ENCODE measurements at places on chromosomes 4 and X. TPM values are rescaled to one million over a fixed set of nuclear protein-coding genes. Genes with fewer than 3 reads are reported as not detected.

Gene EXOC1L
- total RNA-seq: not detected

Gene NSG1
- total RNA-seq: 34.5 TPM

Gene SPANXD
- not detected for total RNA-seq

Gene MAGED4
- total RNA-seq: 22.2 TPM

Gene FAM9B
- not detected for total RNA-seq

- H3K27me3 ChIP-seq: no peaks in the 10 kb centered on the region
- H3K4me3 ChIP-seq: no peak overlapping the region
- no peak for DNase-seq
- H3K4me1 ChIP-seq: no peaks in the 10 kb centered on the region
- H3K27ac ChIP-seq: no peak overlapping the region
These were observed 2016.8 kb upstream of the IGFBP7 start for GRCh38 chr4:59127006-59127405.

DNA sequence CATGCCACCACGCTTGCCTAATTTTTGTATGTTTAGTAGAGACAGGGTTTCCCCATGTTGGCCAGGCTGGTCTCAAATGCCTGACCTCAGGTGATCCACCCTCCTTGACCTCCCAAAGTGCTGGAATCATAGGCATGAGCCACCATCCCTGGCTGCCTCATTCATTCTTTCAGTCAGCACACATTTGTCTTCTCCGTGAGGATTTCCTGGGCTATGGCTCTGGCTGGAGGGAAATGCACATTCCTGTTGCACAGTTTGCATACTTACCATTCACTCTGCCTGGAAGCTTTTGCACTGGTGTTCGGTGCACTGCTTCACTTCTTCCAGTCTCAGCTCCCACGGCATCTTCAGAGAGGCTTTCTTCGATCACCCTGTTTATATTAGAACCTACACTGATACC lies 267.8 kb downstream of the STIM2 start:
- H3K4me3 ChIP-seq: no peak overlapping the region
- H3K27ac ChIP-seq: no peak overlapping the region
- no peaks in the 10 kb centered on the region for H3K36me3 ChIP-seq
- no peak for DNase-seq
- H3K4me1 ChIP-seq: 0 out of 2 replicates have a peak, but pooled peaks cover 7% of the 10 kb centered on the region
- H3K27me3 ChIP-seq: no peaks in the 10 kb centered on the region

DNA sequence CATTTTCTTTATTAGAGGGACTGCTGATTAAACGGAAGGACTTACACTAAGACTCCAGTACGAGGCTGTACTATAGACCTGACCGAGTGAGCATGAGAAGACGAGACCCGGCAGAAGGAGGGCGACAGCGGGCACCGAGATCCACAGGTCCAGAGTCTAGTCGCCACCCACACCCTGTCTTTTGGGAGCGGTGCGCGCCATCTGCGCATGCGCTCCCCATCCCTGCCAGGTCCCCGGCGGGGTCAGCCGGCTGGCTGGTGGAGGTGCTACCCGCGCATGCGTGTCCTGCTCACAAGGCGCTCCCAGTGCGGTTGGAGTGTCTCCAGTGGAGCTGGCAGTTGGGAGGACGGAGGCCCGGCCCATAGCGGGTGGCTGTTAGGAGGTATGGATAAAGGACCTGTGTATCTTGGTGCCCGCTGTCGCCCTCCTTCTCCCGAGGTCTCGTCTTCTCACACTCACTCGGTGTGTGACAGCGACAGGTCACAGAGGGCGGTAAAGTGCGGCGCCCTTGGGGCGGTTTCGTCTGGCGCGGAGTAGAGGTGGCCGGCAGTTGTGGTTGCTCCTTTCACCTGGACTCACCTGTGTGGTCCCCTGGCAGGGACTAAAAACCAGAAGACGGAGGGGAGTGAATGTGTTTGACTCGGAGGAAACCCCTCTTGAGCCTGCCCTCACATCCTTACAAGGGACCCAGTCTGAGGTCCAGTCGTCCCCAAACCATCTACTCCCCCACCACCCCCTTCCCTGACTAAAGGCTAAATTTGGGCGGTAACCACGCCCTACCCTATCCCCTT lies 7.6 kb upstream of the HSD17B10 start:
- peaks cover 21% of the 10 kb centered on the region for H3K27me3 ChIP-seq
- DNase-seq: peak; percentile 78
- H3K36me3 ChIP-seq: no peaks in the 10 kb centered on the region
- H3K4me1 ChIP-seq: peaks cover 6% of the 10 kb centered on the region

- H3K27ac ChIP-seq: no peak overlapping the region
- no peaks in the 10 kb centered on the region for H3K27me3 ChIP-seq
- H3K4me3 ChIP-seq: no peak overlapping the region
- no peaks in the 10 kb centered on the region for H3K36me3 ChIP-seq
These were observed 86.0 kb downstream of the SCD5 start for GRCh38 chr4:82712561-82712960.

DNA sequence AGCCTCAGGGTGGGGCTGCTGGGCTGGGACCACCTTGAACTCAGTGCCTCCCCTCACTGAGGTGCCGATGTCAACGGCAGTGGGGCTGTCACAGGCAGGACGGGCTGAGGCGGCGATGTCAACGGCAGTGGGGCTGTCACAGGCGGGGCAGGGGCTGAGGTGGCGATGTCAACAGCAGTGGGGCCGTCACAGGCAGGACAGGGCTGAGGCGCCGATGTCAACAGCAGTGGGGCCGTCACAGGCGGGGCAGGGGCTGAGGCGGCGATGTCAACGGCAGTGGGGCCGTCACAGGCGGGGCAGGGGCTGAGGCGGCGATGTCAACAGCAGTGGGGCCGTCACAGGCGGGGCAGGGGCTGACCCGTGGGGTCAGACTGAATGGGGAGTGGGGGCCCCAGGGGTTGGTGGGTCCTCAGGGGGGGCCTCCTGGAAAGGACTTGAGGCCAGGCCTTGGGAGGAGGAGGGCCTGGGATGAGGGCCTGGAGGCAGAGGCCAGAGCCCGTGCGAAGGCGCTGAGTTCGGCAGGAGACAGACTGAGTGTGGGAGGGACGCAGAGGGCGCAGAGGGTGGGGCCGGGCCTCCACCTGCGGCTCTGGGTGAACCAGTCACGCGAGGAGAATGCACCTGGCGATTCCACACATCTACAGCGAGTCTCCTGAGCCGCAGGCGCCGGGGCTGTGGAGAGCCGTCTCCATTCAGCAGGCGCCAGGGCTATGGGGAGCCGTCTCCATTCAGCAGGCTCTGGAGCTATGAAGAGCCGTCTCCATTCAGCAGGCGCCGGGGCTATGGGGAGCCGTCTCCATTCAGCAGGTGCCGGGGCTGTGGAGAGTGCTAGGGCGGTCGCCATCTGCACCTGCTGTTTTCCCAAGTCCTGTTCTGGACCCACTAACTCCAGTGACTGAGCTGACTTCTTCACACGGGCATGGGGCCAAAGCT lies 22.9 kb downstream of the ATP5ME start:
- no peak overlapping the region for H3K4me3 ChIP-seq
- no peaks in the 10 kb centered on the region for H3K27me3 ChIP-seq
- DNase-seq: peak; percentile 45

DNA sequence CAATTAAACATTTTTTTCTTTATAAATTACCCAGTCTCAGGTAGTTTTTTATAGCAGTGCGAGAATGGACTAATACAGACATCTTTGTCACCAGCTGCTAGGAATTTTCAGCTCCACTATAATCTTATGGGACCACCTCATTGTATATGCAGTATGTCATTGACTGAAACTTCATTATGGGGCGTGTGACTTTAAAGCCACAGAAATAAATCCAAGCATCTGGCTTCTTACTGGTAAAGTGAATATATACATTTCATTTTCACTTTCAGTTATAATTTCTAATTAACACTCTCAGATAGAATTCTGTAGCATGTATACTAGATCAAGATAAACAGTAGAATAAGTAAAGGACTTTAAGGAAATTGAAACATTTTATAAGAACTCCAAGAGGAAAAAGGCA lies 21.9 kb downstream of the IL15 start:
- DNase-seq: no peak
- H3K27ac ChIP-seq: no peak overlapping the region
- no peaks in the 10 kb centered on the region for H3K27me3 ChIP-seq
- H3K4me1 ChIP-seq: no peaks in the 10 kb centered on the region
- H3K36me3 ChIP-seq: no peaks in the 10 kb centered on the region

DNA sequence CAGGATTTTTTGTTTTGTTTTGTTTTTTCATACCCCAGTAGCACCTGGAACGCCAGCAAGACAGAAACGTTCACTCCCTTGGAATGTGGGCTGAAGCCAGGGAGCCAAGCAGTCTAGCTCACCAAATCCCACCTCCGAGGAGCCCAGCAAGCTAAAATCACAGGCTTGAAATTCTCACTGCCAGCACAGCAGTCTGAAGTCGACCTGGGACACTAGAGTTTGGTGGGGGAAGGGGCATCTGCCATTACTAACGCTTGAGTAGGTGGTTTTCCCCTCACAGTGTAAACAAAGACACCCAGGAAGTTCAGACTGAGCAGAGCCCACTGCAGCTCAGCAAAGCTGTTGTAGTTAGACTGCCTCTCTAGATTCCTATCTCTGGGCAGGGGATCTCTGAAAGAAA lies 99.6 kb upstream of the FGF16 start:
- no peaks in the 10 kb centered on the region for H3K4me1 ChIP-seq
- no peaks in the 10 kb centered on the region for H3K36me3 ChIP-seq
- H3K27ac ChIP-seq: no peak overlapping the region
- DNase-seq: no peak
- no peaks in the 10 kb centered on the region for H3K27me3 ChIP-seq

GRCh38 chr4:150974252-150974640 lies 40.8 kb downstream of the LRBA start:
- H3K36me3 ChIP-seq: no peaks in the 10 kb centered on the region
- no peaks in the 10 kb centered on the region for H3K27me3 ChIP-seq
- DNase-seq: no peak
- H3K27ac ChIP-seq: no peak overlapping the region
- H3K4me3 ChIP-seq: no peak overlapping the region
- no peaks in the 10 kb centered on the region for H3K4me1 ChIP-seq

DNA sequence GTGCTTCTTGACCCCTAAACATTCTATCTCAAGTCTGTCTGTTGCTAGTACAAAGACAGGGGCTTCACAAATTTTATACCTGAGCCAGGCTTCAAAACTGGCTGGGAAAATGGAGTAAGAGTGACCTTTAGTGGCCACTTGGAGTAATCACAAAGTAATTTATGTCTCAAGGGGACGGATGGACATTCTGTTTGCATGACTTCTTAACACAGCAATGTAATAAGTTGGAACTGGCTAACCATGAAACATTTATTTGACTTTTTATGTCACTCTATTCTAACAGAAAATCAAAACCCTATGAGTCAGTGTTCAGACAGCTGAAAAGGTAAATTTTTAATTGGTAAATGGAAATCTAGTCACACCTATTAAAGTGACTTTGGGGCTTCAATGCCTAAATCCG lies 600.6 kb downstream of the ANKRD50 start:
- no peaks in the 10 kb centered on the region for H3K27me3 ChIP-seq
- no peaks in the 10 kb centered on the region for H3K4me1 ChIP-seq
- no peak overlapping the region for H3K4me3 ChIP-seq
- no peak overlapping the region for H3K27ac ChIP-seq
- H3K36me3 ChIP-seq: no peaks in the 10 kb centered on the region
- DNase-seq: peak; percentile 79

DNA sequence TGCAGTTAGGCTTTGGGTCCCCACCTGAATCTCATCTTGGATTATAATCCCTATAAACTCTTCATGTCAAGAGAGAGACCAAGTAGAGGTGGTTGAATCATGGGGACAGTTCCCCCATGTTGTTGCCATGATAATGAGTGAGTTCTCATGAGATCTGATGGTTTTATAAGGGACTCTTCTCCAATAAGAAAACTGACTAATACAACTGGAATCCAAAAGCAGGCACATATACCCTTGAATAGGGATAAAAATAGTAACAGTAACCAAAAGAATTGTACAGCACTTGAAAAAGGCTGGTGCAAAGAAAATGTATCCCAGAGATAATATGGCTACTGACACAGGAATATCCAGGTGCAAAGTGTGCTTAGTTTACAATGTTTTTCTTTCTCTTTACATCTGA lies 351.5 kb upstream of the MAD2L1 start:
- H3K4me1 ChIP-seq: no peaks in the 10 kb centered on the region
- H3K36me3 ChIP-seq: no peaks in the 10 kb centered on the region
- H3K27ac ChIP-seq: no peak overlapping the region
- no peaks in the 10 kb centered on the region for H3K27me3 ChIP-seq
- DNase-seq: no peak
